ENCODE measurements at places on chromosomes 12 and 14.

DNA sequence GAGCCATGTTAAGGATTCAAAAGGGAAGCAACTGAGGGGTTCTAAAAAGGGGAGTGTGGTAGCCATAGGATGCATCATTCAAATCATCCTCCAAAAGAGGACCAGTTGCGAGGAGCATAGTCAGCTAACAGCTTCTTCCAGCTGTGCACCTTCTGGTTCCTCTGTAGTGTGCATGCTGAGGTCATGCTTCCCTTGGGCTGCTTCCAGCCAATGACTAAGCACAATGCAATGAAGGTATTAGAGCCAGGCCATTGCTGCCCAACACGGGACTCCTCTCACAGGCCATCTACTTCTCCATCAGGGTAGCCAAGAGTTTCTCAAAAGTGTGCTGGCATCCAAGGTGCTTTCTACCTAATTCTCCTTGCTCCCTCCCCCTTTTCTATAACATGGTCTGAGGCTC, 69.2 kb upstream of the ARID2 start:
- DNase-seq: no peak

- DNase-seq: no peak
Observed at GRCh38 chr12:50579757-50580267, 75.0 kb downstream of the DIP2B start.

DNA sequence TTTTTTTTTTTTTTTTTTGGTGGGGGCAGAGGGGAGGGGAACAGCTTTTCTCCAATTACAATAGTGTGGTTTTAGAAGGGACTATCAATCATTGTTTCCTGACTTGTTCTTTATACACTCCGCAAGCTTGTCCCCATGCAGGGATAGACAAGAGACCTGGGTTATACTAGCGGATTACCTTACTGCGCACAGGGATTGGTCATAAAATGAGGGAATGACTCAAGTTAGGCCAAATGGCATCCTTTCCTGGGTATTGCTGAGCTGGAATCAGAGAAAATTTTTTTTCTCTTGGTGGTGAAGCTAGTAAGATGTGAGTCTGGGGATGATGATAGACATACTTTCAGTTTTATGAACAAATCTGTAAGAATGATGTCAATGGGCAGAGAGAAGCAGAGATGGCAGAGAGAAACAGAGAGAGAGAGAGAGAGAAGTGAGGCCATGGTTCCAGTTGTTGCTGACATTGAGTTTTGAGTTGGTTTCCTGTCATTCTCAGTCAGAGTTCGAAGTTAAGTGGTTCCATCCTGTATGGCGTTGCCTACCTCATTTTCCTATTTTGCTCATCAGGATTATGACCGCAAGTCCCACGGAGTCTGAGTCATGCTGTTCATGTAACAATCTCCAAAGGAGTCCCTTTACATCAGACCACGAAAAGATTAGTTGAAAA, 59.1 kb upstream of the OTOGL start:
- no peak for DNase-seq

DNA sequence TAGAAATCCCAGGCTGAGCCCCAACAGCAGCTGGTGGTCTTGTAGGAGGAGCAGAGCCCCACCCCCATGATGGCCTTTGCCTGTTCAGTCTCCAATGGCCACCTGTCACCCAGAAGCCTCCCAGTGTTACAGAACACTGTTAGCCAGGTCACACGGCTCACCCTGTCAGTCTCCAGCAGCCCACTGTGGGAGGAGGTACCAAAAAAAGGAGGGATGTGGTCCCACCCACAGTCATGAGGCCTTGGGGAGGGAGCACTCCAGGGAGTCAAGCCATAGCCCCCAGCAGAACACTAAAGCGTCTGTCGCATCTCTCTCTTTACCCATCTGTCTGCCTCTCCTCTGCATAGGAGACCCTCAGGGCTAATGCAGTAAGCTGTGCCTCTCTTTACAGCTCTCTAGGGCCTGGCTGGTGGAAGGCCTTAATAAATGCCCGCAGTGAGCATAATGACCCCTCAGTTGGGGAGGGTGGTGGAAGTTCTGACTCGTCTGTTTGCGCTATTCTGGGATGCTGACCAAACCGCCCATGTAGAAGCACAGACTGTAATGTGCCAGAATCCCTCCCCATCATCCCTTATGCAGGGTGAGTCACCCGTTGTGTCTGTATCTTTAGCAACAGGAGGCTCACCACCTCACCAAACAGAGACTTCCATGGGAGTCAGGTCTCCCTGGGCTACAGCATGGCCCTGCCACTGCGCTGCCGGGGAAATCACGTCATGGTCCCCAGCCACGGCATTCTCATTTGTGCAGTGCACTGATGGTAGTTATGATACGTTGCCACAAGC, 14.6 kb downstream of the C14orf132 start:
- no peak for DNase-seq
